ENCODE measurements at places on chromosomes 12 and 14. TPM values are rescaled to one million over a fixed set of nuclear protein-coding genes. Genes with fewer than 3 reads are reported as not detected.

The TPH2 gene
- not detected for total RNA-seq

The KRT74 gene
- total RNA-seq, result not detected

- no peaks in the 10 kb centered on the region for H3K36me3 ChIP-seq
- no peak overlapping the region for H3K27ac ChIP-seq
- H3K27me3 ChIP-seq, result no peaks in the 10 kb centered on the region
- no peaks in the 10 kb centered on the region for H3K4me1 ChIP-seq
These were observed 269.0 kb downstream of the SLC15A4 start for GRCh38 chr12:128554546-128555304.

GRCh38 chr12:19630536-19630935 lies 191.2 kb downstream of the AEBP2 start:
- H3K4me3 ChIP-seq, result no peak overlapping the region
- H3K4me1 ChIP-seq, result peaks cover 6% of the 10 kb centered on the region
- no peaks in the 10 kb centered on the region for H3K36me3 ChIP-seq
- no peak for DNase-seq
- no peak overlapping the region for H3K27ac ChIP-seq

- H3K4me1 ChIP-seq, result no peaks in the 10 kb centered on the region
- no peak overlapping the region for H3K27ac ChIP-seq
- peaks cover 2% of the 10 kb centered on the region for H3K36me3 ChIP-seq
These were observed 24.2 kb upstream of the NEDD1 start for GRCh38 chr12:96882862-96883261.

- H3K4me1 ChIP-seq, result peaks cover 3% of the 10 kb centered on the region
- H3K4me3 ChIP-seq, result no peak overlapping the region
- peaks cover 2% of the 10 kb centered on the region for H3K36me3 ChIP-seq
- H3K27ac ChIP-seq, result no peak overlapping the region
- peaks cover 7% of the 10 kb centered on the region for H3K27me3 ChIP-seq
These were observed 224.4 kb upstream of the DAAM1 start for GRCh38 chr14:58963873-58964597.

- no peaks in the 10 kb centered on the region for H3K4me1 ChIP-seq
- H3K36me3 ChIP-seq, result no peaks in the 10 kb centered on the region
- no peak overlapping the region for H3K27ac ChIP-seq
These were observed 9.8 kb downstream of the CCER1 start for GRCh38 chr12:90945070-90945649.

DNA sequence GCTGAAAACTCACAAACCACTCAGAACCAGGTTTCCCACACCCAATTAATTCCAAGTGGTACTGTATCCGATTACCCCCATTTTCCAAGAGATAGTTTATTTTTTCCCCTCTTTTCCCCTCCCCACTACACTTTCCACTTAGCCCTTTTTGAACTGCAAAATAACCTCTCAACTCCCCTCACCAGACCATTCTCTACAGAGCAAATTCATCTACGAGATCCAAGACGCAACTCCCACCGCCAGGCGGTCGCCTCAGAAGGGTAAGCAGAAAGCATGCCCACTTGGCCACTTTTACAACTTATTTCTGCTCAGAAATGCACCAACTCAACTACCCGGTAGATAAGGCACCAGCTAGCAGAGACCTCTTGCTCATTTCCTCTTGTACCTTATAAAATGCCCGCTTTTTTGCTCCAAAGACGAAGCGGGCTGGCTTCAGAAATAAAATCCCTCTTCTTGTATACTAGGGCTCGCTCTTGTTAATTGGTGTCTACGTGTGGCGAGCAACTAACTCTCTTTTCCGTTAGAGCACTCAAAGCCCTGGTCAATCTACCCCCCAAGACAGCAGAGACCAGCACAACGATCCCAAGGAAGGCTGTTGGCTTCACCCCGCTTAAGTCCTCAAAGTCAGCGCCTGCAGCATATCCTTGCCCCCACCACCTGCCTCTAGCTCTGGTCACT lies 910 bp upstream of the SRP54 start:
- no peak overlapping the region for H3K4me3 ChIP-seq
- H3K27me3 ChIP-seq, result no peaks in the 10 kb centered on the region
- peaks cover 4% of the 10 kb centered on the region for H3K36me3 ChIP-seq
- H3K27ac ChIP-seq, result no peak overlapping the region
